Urothelium cell line (cell line): ENCODE measurements at places on chromosomes 16 and 17.
A peak's percentile ranks its signal among the peaks of the same experiment; 100 is the strongest.

- DNase-seq = peak; percentile 86
These were observed 2.7 kb downstream of the C1QTNF1 start for GRCh38 chr17:79026376-79027273.

GRCh38 chr17:17896746-17897145 lies 60.0 kb upstream of the SREBF1 start:
- DNase-seq = no peak

GRCh38 chr17:63481488-63481870 lies 4.6 kb downstream of the ACE start:
- DNase-seq = no peak

GRCh38 chr17:6376931-6377361 lies 58.0 kb downstream of the AIPL1 start:
- DNase-seq = no peak

DNA sequence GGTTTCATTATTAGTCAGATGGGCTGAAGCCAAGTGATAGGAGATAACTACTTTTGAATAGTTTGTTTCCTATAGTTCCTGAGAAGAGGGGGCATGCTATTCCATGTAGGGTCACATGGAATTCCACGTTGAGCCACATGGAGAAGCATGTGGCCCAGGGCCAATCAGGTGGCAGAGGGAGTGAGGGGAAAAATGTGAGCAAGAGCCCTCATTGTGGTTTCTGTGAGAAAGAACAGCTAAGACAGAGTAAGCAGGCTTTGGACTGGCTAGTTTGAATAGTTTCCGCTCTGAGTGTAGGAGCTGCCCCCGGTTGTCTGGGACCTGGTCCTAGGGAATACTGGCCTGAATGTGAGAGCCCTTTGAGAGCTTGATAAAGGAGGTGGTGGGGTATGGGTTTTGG lies 69.9 kb upstream of the CNTNAP4 start:
- DNase-seq = no peak

DNA sequence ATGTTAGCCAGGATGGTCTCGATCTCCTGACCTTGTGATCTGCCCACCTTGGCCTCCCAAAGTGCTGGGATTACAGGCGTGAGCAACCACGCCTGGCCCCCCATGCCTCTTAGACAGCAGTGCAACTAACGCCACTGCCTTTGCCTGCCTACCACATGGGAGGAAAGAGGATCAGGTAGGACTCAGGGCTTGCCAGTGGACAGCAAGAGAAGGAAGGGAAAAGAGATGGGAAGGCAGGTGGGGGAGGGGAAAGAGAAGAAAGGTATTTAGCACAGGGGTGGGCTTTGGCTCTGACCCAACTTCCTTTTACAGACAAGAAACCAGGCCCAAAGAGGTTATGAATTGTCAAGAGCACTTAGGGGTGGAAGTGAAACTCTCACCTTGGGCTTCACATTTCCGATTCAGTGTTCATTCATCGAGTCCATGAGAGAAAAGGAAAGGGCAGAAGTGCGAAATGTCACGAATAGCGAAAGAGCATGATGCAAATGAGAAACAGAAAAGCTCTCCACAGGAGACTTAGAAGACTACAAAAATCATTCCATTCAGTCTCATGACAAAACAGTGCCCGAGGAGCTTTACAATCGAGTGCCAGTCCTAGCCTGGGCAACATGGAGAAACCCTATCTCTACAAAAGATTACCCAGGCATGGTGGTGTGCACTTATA lies 36.4 kb downstream of the CDK5R1 start:
- no peak for DNase-seq

GRCh38 chr17:2980904-2981246 lies 82.5 kb downstream of the OR1D5 start:
- DNase-seq = no peak

DNA sequence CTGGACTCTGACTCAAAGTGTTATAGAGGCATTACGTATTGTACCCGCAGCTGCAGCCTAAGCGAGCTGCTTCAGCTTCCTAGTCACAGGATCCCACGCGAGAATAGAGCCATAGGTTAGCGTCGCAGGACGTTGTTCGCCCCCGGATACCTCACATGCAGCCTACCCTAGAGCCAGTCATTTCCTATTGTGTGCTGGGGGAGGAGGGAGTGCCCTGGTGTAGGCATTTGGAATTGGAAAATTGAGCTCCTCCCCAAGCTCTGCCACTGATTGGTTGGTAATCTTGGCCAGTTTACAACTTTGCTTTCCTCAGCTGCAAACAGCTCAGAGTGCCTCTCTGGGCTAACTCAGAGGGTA lies 530 bp downstream of the NAA60 start:
- no peak for DNase-seq

- no peak for DNase-seq
These were observed 627.2 kb downstream of the TOX3 start for GRCh38 chr16:51919736-51920135.

GRCh38 chr17:40070709-40071312 lies 8.0 kb downstream of the THRA start:
- no peak for DNase-seq
